GM23338 (cell line): ENCODE measurements at places on chromosomes 16 and 17.

GRCh38 chr16:1026057-1026783 lies 44.6 kb downstream of the SOX8 start:
- DNase-seq: no peak

DNA sequence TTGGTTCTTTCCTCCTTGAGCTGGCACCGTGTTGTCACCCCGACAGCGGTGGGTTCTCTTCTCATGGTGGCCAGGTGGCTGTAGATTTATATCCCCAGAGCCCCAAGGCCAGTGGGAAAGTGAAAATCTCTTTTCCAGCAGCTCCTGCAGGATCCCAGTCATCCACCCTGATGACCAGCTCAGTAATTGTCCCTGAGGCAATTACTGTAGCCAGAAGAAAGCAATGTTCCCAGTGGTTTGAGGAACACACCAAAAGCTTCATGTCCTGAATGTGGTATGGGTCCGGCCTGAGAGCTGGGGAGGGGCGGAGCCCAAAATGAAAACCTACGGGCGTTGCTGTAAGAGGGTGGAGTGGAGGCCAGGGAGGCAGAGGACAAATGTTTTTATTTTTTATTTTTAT lies 69.0 kb downstream of the WSB1 start:
- DNase-seq: no peak

DNA sequence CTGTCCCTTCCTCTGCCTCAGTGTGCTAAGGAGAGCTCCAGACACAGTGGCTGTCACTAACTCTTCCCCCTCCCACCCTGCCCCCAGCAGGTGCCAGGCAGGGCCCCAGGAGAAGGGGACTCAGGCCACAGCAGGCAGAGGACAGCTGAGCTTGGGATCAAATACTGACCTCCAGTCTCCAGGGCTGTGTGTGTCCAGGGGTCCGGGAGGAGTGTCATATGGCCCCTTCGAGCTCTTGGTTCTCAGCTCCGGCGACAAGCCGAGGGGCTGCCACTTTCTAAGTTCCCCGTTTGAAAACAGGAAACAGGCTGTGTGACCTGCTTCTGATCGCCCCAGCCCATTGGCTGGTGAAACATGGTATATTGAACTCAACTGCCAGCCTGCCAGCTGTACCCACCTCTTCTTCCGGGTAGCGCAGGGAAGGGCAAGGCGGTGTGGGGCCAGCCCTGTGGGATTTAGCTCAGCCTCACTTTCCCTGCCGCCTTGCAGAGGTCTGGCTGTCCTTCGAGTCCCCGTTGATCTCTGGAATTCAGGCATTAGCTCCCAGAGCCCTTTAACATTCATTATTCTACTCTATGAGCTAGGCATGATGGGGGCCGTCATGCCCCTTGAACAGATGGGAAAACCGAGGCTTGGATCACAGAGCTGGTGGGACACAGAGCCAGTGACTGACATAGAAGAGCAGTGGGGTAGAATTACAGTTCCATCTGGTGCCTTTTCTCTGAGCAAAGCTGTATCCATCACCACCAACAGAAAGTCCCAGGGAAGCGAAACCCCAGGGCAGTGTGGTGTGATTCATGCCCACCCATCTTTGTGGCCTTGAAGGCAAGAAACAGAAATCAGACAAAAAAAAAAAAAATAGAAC lies at the start of gene SNX20:
TSS of gene SNX20 (minus strand) at position 292 of the 865 bp plus-strand sequence. CDS start 3,786 bp downstream, outside the sequence.
- no peak for DNase-seq

DNA sequence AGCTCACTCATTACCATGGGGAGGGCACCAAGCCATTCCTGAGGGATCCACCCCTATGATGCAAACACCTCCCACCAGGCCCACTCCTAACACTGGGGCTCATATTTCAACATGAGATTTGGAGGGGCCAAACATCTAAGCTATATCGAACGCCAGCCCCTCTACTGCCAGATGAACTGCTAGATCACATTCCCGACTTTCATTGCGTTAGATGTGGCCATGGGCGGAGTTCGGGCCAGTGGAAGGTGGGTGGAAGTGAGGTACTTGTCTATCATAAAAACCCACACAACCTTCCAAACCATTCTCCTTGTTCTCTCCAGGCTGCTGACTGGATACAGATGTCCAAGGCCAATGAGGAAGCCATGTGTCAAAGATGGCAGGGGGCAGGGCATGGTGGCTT lies 27.0 kb upstream of the ANKRD40CL start:
- no peak for DNase-seq

GRCh38 chr16:57133031-57133430 lies 40.6 kb downstream of the CPNE2 start:
- DNase-seq: no peak

GRCh38 chr17:64580384-64581315 lies 73.9 kb downstream of the CEP95 start:
- no peak for DNase-seq

- DNase-seq: peak; percentile 64
Observed at GRCh38 chr16:68737730-68738629, 888 bp downstream of the CDH1 start.

- DNase-seq: no peak
Observed at GRCh38 chr16:49081086-49081485, 200.6 kb downstream of the CBLN1 start.

DNA sequence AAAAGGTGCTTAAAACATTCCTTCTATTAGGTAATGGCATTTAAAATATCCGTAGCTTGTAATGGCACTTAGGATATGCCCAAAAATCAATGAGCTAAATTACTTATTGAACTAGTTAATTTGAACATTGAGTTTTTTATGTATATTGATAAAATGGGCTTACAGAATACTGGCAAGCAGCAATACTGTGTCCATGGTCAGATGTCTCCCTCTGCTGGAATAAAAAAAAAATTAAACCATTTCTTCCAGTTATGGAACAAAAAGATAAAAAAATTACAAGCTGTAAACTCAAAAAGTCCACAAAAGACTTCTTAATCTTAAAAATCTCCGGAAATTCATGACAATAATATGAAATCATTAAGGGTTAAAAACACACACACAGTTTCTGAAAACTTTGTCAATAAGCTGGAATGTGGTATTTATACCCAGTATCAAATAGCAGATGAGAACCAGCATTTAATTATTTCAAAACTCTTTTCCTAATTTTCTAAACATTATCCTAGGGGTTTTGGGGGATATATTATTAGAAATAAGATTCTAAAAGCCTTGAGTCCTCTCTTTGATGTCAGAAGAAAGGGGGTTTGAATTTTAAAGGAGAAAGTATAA lies 21.5 kb upstream of the PSMD7 start:
- peak; percentile 19 for DNase-seq

DNA sequence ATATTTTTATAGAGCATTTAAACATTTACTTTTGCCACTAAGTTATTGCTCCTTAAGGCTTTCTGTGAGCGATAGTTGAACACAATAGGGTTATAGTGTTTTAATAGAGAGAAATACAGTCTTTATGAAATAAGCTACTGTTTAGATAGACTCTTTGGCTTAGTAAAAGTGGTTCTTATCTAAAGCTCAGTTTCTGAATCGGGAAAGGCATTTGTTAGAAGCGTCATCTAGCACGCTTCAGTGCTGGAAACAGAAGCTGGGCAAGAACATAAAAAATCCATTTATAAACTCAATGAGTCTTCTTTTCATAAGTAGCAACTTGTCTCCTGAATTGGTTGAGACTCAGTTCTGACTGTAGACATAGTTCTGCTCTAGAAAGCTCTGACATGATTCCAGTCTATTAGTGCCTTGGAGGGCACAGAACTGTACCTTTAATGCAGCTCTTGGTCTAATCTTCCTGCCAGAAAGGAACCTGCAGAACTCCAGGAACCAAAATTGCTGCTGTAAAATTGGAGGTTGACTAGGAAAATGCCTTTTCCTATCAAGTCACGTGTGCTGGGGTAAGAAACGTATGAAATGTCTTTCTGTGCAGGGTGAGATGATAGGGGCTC lies 55.4 kb upstream of the DNAJA2 start:
- DNase-seq: no peak

DNA sequence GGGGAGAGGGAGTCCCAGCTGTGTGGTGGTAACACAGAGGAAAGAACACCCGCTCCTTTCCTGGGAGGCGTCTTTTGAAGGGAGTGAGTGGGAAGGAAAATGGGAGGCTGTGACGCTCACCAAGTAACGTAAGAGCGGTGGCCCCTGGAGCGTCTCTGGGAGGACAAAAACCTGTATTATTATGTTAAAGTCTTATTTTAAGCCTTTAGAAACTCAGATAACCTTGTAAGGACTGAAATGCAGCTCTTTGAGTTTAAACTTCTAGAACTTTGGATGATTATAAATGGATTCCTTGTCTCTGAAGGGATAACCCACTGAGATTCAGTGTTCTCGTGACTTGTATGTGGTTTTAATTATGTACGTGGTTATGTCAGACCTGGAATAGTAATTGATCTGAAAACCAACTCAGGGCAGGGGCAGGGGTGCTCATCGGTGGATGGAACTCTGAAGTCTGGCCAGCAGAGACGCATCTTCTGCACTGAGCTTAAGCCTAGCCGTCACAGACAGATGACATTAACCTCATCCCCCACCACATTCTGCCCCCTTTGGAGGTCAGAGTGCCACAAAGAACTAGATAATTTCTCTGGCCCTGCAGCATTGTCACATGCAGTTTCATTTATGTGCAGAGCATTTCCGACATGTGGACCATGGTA lies 41.8 kb upstream of the SLC12A3 start:
- DNase-seq: peak; percentile 32

GRCh38 chr16:81673432-81673831 lies 105.7 kb upstream of the PLCG2 start:
- DNase-seq: no peak

GRCh38 chr17:80523054-80523744 lies 21.4 kb upstream of the RPTOR start:
- DNase-seq: no peak

GRCh38 chr17:17205368-17206123 lies 587 bp downstream of the PLD6 start:
- DNase-seq: peak; percentile 40

DNA sequence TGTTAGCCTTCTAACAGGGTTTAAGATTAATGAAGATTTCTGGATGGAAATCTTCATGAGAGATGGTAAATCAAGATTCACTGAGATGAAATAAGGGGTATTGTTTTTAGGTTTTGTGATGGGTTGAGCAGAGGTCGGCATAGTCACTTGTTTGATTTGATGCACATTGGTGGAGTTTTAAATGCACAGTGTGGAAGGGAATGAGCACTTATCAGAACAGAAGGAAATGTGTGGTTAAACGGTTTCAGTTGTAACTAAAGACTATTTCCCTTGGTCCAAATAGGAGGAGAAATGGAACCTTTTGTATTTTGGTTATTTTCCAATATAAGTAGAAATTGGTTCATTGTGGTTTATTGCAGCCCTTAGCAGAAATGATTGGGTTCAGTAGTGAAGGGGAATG lies 34.1 kb downstream of the CBFB start:
- no peak for DNase-seq

- no peak for DNase-seq
Observed at GRCh38 chr16:66274335-66275110, 92.0 kb upstream of the CDH5 start.

- peak; percentile 72 for DNase-seq
Observed at GRCh38 chr17:75288770-75289114, 491 bp downstream of the SLC25A19 start.

DNA sequence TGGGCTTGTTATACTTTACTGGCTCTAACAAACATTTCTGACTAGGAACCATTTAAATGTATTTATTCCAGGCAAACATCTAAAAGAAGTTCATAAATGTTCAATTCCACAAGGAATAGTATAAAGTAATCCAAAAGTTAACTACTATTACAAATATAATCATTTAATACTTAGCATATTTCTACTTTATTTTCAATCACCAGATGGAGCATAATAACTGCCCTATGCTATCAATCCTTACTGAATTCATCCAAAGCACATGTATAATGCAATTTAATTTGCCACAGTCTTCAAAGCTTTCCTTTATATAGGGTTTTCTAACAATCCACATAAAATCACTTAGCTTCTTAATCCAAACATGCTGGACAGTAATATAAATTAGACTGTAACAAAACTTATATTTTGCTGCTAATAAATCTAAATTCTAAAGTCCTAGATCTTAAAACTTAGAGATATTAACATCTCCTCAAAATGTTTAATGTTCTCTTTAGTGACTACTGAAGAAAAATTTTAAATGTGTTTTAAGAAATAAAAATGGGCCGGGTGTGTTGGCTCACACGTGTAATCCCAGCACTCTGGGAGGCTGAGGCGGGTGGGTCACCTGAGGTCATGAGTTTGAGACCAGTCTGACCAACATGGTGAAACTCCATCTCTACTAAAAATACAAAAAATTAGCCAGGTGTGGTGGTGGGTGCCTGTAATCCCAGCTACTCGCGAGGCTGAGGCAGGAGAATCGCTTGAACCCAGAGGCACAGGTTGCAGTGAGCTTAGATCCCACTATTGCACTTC lies 5.9 kb downstream of the MEIOB start:
- no peak for DNase-seq

DNA sequence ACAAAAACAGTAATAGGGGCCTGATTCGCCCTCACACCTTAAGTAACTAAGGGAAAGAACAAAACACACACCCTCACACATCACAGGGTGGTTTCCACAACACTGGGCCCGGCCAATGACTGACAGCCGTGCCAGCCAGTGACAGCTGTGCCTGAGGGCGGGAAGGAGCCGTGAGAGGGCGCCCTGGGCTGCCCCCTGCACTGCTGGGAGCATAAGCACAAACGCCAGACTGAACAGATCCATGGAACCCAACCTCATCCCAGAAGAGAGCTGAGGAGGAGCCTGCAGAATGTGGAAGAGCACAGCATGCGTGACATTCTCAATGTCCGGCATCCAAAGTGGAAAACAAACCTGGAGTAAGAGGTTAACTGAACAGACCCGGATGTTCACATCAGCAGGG lies 16.0 kb downstream of the CSNK1D start:
- DNase-seq: peak; percentile 65

DNA sequence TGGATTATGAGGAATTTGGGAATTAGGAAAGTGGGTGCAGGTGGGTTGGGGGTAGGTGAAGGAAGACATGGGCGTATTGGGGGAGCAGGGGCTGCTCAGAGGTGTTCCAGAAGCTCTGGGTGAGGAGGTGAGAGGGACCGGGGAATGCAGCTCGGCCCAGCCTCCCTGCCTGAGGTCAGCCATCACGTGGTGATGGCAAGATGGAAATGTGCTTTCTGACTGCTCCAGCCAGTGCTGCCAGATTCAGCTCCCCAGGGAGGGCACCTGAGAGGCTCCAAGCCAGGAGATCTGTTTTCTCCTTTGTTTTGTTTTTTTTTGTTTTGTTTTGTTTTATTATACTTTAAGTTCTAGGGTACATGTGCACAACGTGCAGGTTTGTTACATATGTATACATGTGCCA lies 35.2 kb upstream of the STH start:
- DNase-seq: no peak

- no peak for DNase-seq
Observed at GRCh38 chr16:9259914-9260608, 168.6 kb downstream of the HAPSTR1 start.

DNA sequence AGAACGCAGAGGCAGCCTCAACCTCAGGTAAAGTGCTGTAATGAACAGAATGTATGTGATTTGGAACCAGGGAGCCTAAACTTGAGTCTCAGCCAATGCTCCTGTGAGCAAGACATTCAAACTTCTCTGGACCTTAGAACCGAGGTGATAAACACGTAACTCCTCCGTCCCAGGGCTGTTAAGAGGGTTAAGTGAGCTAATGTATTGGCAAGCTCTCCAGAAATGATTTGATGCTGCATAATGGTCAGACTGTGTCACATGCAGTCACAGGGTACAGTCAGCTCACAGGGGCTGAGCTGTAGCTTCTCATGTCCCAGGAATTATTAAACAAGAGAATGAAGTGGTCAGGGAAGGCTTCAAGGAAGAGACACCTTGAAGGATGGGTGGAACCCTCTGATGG lies 10.0 kb upstream of the SLC4A1 start:
- no peak for DNase-seq

GRCh38 chr17:44688675-44689476 lies 700 bp downstream of the CCDC43 start:
- DNase-seq: no peak
